ENCODE measurements at places on chromosomes 6 and 20. TPM values are rescaled to one million over a fixed set of nuclear protein-coding genes. Genes with fewer than 3 reads are reported as not detected.

- no peak for DNase-seq
Measured at GRCh38 chr6:125812394-125813292, 21.9 kb downstream of the NCOA7 start.

DNA sequence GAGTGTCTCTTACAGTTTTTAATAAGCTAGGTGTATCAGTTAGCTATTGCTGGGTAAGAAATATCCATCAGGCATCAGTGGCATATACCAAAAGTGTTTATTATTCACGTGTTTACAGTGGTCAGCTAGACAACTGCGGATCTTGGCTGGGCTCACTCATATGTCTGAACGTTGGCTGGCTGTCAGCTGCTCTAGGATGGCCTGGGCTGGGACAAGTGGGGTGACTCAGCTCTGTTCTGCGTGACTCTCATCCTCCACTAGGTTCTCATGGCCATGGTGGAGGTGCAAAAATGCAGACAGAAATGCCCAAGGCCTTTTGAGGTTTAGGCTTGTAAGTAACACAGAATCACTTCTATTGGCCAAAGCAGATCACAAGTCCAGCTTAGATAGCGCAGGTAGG lies 22.0 kb downstream of the ZNF341 start:
- no peak for DNase-seq

DNA sequence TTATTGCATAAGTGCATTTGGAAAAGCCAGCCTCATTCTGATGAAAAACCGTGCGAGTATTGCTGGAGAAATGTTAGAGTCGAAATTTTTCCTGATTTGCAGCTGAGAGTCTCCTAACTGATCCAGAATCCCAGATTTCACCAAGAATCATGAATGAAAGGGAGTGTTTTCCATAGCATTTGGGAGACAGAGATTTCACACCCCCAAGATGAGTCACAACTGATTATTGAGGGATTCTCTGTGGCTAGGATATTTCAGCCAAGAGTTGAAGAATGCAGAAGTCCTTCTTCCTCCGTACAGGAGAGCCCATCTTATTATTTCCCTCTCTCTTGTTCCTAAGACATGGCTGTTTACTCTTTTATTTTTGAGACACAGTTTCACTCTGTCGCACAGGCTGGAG lies 82.2 kb upstream of the SALL4 start:
- no peak for DNase-seq

GRCh38 chr6:15997586-15998388 lies 131.1 kb upstream of the MYLIP start:
- no peak for DNase-seq

- no peak for DNase-seq
Measured at GRCh38 chr20:62628691-62629090, 13.6 kb upstream of the SLCO4A1 start.

The SDCBP2 gene
- 1.5 TPM for polyA plus RNA-seq

The PAX1 gene
- not detected for polyA plus RNA-seq

The RPP40 gene
- polyA plus RNA-seq = 13.4 TPM

The GTSF1L gene
- not detected for polyA plus RNA-seq

The CNPY3 gene
- 92.7 TPM for polyA plus RNA-seq

All from CD4-positive, alpha-beta memory T cell (primary cell).